Right forelimb (tissue), 1 donor: ENCODE measurements at places on chromosomes 2 and 18.
A peak's percentile ranks its signal among the peaks of the same experiment; 100 is the strongest.

DNA sequence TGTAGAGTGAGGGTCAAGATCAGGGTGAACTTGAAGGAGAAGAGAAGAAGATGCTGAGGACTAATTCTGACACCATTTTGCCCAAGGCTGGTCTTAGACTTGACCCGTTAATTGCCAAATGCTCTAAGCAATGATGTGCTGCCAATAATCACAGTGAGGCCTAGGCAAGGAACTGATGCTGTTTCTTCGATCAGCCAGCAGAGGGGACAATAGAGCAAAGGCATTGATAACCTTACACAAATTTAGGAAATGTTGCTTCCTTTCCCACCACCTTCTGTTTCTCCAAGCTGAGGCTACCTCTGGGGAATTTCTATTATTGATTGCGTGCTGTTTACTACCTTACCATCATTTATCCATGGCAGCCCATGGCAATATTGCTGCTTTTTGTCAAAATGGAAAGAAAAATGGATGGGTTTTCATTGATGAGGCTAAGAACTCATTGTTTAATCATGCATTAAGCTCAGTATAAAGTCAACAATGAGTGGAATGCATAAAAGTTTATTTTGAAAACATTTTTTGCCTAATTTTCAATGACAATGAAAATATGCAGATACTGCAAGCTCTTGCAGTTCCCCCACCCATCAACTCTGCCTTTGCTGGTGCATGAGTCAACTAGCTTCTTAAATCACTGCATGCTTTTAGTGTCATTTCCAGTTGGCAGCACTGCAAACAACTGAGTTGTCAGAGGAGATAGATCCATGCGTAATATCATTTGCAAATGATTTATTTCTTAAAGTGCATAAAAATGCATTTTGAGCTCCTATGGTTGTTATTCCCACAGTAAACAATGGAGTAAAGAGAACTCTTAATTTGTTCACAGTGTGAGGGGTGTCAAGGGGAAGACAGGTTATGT lies 116.4 kb upstream of the NYAP2 start:
- no peak for DNase-seq

DNA sequence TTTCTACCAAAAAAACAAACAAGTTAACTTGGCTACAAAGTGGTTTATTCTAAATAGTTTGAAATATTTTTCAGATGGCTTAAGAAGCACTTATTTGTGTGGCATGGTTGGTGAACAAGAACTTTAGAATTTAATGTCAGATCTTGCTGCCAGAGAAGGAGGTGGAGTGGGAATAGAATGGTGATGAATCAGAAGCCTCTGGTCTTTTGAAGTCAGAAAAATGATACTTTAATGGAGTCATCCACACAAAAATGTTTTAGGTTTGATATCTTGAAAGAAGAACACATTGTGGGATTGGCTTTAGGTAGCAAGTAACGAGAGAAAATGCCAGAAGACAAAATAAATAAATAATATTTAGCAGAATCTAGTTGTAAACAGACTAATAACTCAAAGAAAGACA lies 243.1 kb upstream of the FANCL start:
- no peak for DNase-seq

- DNase-seq = peak; percentile 38
Measured at GRCh38 chr2:130377491-130377890, 21.6 kb downstream of the PTPN18 start.

DNA sequence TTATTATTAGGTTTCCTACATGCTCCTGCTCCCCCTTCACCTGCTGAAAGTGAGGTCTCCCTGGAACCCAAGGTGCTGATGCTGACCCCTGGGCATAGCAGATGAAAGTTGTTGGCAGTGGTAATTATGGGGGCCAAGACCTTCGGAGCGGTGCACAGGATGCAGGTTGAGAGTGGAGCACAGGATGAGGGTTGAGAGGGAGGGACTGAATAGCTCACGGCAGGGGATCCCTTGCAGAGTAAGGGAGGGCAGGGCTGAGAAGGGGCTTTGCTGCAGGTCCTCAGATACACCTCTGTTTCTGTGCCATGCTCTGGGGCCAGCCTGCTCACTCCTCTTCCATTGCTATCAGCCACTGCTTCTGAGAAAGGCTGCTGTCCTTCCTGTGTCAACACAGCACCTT lies 163.3 kb downstream of the FHOD3 start:
- DNase-seq = no peak

DNA sequence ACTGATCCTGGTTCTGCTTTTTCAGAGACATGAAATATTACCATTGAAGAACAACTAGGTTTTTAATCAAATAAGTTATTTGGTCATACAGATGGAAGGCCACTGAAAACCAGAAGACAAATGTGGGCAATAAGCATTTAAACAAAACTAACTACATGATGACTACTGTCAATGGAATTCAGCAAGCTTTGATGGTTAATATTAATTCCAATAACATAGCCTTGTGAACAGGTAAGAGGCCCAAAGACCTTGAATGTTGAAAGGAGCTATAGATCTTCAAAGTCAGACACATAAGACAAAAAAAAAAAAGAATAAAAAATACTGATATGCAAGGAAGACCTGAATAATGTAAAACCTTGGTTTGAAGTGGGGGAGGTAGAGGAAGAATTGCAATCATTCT lies 1955.6 kb upstream of the CELF4 start:
- DNase-seq = no peak

GRCh38 chr2:167592441-167592840 lies 655.0 kb downstream of the STK39 start:
- DNase-seq = no peak

DNA sequence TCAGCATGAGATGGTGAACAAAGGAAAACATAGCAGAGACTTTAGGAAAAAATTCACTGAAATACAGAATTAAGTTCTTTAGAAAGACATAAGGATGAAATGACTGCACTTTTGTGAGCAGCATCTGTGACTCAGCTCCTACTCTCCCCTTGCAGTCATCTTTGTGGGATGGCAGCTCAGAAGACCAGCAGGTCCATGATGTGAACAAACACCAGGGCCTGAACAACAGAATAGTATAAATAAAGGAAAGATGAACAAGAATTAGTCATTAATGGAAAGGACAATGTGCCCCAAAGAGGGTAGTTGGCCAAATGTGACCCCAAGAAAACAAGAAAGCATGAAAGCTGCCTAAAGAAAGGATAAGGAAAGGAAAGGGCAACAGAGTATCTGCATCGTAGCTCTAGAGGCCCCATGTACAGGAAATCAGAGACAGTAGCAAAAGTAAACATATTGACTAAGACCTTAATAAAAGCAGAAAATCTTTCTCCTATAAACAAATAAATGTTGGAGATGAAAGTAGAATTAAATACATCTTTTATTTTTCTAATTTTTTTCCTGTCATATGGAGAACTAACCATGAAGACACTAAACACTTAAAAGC lies 318.0 kb downstream of the ZEB2 start:
- no peak for DNase-seq

DNA sequence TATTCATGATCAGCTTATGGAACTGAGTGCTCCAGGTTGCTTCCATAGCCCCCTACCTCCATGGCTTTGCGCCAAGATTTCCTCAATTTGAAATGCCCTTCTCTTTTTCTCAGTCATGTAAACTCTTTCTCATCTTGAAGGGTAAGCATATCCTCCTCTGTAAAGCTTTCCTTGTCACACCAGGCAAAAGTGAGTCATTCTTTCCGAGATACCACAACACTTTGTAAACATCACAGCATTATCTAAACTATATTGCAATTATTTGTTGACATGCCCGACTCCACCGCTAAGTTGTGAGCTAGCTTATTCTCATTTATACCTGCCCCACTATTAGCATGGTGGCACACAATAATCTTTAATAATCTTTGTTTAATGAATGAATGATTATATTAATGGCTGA lies 419.5 kb upstream of the CHST9 start:
- DNase-seq = no peak

GRCh38 chr2:82411071-82411470 lies 2048.0 kb downstream of the SUCLG1 start:
- DNase-seq = no peak

GRCh38 chr2:13091455-13091854 lies 374.7 kb downstream of the TRIB2 start:
- no peak for DNase-seq

- DNase-seq = no peak
Measured at GRCh38 chr2:196718419-196719109, 79.0 kb downstream of the CCDC150 start.

DNA sequence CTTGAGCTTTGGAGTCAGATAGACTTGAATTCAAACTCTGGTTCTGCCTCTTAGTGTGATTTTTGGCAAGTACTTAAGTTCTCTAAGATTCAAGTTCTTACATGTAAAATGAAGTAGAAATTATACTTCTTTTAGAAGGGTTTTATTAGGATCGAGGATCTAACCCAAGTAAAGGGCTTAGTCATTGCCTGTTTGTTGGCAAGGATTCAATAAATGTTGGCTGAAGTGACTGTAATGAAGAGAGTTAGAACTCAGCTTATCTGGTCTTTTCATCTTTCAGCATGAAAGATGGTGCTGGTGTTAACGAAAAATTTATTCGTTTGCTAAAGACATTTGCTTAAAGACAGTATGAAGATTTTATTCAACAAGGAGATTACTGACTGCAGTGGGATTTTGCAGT lies 315.9 kb upstream of the THUMPD2 start:
- DNase-seq = no peak

DNA sequence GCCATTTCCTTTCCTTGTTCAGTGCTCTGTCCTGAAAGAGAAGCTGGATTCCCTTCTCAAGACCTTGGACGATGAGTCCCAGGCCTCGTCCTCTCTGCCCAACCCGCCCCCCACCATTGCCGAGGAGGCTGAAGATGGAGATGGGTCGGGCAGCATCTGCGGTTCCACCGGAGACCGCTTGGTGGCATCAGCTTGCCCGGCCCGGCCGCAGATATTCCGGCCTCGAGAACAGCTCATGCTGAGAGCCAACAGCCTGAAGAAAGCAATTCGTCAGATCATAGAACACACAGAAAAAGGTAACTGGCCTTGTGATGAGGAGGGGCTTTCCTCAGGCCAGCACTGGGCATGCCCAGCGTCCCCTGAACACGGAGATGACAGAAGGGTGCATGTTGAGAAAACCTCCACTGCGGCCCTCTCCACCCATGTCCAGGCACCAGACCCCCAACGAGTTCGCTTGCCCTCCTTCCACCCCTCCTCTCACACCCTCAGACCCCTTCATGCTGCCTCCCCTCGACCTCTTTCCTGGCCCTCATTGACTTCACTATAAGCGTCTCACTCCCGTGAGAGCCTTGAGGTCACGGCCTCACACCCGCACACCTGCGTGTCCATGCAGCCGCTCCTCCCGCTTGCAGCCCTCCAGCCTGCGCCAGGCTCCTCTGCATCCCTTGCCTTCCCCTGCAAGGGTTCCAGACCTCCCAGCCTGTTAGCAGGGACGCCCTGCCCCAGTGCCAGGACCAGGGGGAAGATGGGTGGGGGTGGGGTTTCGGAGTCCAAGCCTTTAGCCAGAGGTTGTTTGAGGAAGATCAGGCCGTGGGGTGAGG lies 95.0 kb downstream of the DGKD start:
- peak; percentile 63 for DNase-seq

DNA sequence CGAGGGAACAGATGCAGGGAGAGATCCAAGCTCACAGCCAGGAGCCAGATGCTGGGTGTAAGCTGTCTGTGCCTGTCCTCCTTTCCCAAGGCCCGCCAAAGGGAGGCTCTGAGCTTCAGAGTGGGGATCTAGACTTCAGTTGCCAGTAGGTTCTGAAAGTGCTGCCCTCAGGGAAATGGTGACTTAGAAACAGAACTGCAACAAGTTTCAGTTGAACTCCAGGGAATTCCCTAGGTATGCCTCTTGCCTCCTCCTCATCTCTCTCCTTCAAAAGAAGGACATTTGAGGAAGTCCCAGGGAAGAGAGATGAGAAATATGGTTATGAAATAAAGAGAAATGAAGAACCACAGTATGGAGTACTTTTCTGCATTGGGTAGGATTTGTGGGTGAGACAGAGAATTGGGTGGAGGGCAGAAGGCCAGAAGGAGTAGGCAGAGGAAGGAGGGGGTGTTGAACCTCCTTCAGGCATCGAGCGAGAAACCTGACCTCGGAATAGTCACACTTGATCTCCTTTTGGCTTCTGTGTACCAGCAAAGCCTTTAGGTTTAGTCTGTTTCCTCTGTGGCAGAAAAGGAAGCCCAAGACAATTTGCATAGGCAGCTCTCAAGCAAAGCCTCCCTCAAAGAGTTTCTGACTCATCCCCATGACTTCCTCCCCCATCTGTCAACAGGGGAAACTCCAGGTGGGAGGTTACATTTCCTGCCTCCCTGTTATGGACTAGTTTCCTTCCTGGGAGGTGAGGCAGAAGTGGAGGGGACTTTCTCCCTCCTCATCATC lies 45.7 kb downstream of the QPCT start:
- no peak for DNase-seq

- DNase-seq = no peak
Measured at GRCh38 chr18:9019135-9019534, 83.4 kb upstream of the NDUFV2 start.

- DNase-seq = no peak
Measured at GRCh38 chr2:24659862-24660261, 133.3 kb downstream of the PTRHD1 start.

- no peak for DNase-seq
Measured at GRCh38 chr2:24163601-24164000, 11.3 kb upstream of the FAM228A start.

- DNase-seq = no peak
Measured at GRCh38 chr2:19837235-19837766, 64.5 kb downstream of the TTC32 start.

DNA sequence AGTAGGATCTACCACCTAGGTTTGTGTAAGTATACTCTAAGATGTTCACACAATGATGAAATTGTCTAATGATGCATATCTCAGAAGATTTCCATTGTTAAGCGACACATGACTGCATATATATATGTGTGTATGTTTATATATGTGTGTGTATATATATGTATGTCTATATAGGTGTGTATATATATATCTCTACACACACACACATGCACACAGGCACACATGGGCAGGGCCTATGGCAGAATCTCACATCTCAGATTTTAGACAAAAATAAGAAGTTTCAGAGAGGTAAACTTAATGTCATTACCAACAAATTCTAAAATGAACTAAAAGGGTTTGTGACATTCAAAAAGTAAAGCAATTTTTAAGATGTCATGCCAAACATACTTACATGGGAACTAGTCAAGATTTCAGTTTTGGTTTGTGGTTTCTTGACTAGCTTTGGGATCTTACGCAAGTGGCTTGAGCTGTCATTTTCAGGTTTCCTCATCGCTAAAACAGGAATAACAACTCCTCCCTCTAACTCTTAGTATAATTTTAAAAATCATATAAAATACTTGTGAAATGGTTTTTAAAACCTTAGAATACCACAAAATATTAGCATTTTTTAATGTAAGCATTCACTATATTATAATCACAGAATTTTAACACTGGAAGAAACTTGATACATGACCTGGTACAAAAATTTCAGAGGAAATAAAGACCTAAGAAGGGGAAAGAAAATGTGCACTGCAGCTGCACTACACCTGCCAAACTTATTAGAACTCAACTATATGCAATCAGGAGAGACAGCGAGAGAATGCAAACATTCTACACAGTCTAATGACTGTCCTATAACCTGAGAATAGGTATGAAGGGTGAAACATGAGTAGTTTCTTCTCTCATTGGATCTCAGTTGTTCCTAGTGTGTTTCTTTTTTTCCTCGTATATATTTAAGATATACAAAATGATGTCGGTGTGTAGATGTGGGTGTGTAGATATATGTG lies 75.7 kb downstream of the TTC21B start:
- DNase-seq = no peak
